HepG2 (cell line): ENCODE measurements at places on chromosomes 1 and 21.
A peak's percentile ranks its signal among the peaks of the same experiment; 100 is the strongest.

DNA sequence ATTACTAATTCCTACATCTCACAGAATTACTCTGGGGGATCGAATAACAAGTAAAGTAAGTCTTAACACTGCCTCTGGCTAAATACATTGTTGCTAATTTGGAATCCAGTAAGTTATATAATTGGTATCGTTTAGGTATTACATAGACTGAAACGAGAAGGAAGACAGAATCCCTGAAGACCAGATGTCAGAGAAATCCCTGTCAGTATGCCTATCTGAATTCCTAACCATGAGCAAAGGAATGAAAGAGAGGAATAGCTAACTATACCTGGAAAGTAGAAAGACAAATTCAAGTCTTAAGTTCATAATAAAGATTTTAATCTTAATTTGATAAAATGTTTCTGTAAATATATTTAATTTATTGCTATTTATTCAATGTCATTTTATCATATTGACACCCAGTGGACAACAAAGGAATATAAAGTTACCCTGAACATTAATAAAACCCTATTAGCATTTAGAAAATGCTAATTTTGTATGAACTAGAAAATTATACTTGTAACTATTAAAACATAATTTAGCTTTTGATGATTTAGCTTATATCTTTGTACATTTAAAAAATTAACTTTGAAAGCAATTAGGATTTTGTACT lies 11.4 kb downstream of the DEPDC1 start:
- no peaks in the 10 kb centered on the region for H3K27me3 ChIP-seq
- H3K4me1 ChIP-seq = no peaks in the 10 kb centered on the region
- H3K4me3 ChIP-seq = no peak overlapping the region
- H3K27ac ChIP-seq = no peak overlapping the region
- no peak for DNase-seq

DNA sequence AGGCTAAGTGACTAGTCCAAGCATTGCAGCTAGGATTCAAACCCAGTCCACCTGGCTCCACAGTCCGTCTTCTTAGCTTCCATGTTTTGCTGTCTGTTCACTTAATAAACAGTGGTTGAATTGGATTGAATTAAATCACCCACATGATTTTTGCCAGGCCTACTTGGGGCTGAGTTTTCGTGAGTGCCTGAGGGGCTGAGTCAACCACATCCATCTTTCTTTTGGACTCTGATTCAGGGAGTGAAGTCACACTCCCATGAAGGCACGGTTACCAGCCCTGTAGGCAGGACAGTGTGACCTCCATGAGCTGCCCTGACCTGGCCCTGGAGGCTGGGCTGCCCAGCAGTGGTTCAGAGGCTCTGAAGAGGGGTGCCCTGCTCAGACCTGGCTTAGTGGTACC lies 123.7 kb downstream of the ACTL8 start:
- no peaks in the 10 kb centered on the region for H3K4me1 ChIP-seq
- no peaks in the 10 kb centered on the region for H3K36me3 ChIP-seq
- no peak overlapping the region for H3K4me3 ChIP-seq
- no peak for DNase-seq

DNA sequence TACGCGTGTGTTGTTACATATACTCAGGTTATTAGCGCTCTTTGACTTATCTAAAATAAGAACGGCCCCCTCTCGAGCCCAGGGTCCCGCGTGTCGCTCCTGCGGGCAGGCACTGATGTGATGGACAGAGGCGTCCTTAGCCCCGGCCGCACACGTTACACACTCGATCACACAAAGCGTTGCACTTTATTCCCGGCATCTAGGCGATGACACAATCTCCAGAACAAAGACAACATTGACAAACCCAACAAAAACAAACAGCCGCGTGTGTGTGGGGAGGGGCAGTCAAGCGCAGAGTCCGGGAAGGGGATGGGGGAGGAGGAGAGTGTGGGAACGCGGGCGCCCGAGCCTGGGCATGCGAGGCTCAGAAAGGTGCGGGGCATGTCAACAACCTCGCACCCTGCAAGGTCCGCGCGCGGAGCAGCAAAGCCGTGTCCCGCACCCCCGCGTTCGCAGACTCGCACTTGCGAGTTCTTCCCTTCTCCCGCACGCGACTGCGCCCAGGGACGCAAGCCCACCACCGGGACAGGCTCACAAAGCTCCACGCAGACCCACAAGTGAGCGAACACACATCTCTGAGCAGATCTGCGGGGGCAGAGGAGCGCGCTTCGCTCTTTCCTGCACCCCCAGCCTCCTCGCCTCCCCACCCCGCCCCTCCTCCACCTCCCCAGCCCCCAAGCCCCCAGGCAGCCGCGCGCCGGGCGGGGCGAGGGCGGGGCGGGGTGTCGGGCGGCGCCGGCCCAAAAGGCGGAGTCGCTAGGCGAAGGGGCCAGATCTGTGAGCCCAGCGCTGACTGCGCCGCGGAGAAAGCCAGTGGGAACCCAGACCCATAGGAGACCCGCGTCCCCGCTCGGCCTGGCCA lies at the start of gene EFNA1:
EFNA1 (plus strand) TSS at position 772 of the 862 bp plus-strand sequence. CDS start 102 bp downstream, outside the sequence.
- peaks cover 22% of the 10 kb centered on the region for H3K36me3 ChIP-seq
- H3K27me3 ChIP-seq = no peaks in the 10 kb centered on the region
- peak within 1 kb of the TSS; percentile 100 for H3K27ac ChIP-seq

GRCh38 chr1:27994060-27994459 lies 34.3 kb downstream of the XKR8 start:
- H3K27me3 ChIP-seq = no peaks in the 10 kb centered on the region
- no peak overlapping the region for H3K27ac ChIP-seq
- H3K4me1 ChIP-seq = no peaks in the 10 kb centered on the region
- no peak overlapping the region for H3K4me3 ChIP-seq

DNA sequence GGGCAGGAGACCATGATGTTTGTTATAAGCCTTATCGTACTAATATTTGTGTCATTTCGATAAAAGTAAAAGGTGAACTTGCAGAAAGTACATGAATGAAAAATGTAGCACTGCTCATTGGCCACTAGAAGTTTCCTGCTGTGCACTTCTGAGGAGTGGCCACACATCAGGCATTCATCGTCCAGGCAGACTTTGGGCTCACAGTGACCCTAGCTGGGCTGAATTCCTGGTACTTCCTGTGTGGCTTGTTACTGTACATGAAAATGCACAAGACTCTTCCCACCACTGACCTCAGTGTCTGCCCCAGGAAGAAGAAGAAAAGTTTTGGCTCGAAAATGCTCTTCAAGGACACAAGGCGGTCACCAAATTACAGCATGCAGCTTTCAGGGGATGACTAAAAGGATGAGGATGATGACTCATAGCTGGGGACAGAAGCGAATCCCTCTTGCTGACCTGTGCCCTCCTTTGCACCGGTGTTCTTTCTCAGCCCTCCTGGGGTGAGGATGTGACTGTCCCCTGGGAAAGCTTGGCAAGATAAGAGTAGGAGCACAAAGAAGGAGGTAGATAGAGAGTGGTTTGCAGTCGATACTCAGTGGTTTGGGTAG lies 252.4 kb upstream of the KAZN start:
- H3K36me3 ChIP-seq = no peaks in the 10 kb centered on the region
- no peak overlapping the region for H3K27ac ChIP-seq
- peaks cover 3% of the 10 kb centered on the region for H3K27me3 ChIP-seq
- no peak overlapping the region for H3K4me3 ChIP-seq
- DNase-seq = no peak
- no peaks in the 10 kb centered on the region for H3K4me1 ChIP-seq

- no peaks in the 10 kb centered on the region for H3K36me3 ChIP-seq
- H3K4me1 ChIP-seq = peaks cover 16% of the 10 kb centered on the region; the same call in 1 of the 2 replicates
- no peaks in the 10 kb centered on the region for H3K27me3 ChIP-seq
- H3K4me3 ChIP-seq = no peak overlapping the region
- H3K27ac ChIP-seq = no peak overlapping the region
- DNase-seq = no peak
Measured at GRCh38 chr1:78606274-78606673, 14.0 kb upstream of the IFI44L start.

- DNase-seq = peak; percentile 55
- H3K36me3 ChIP-seq = no peaks in the 10 kb centered on the region
- no peak overlapping the region for H3K27ac ChIP-seq
- H3K4me1 ChIP-seq = peaks cover 15% of the 10 kb centered on the region
Measured at GRCh38 chr1:30853350-30853749, 55.2 kb downstream of the SDC3 start.

GRCh38 chr1:216929870-216930582 lies 206.8 kb upstream of the ESRRG start:
- H3K27me3 ChIP-seq = no peaks in the 10 kb centered on the region
- H3K36me3 ChIP-seq = no peaks in the 10 kb centered on the region
- no peak overlapping the region for H3K27ac ChIP-seq
- H3K4me3 ChIP-seq = no peak overlapping the region
- no peaks in the 10 kb centered on the region for H3K4me1 ChIP-seq

- no peaks in the 10 kb centered on the region for H3K27me3 ChIP-seq
- DNase-seq = no peak
- H3K4me3 ChIP-seq = no peak overlapping the region
- H3K36me3 ChIP-seq = peaks cover 31% of the 10 kb centered on the region; the same call in 2 of the 3 replicates
- H3K4me1 ChIP-seq = peaks cover 33% of the 10 kb centered on the region
Measured at GRCh38 chr1:226951286-226952117, 11.4 kb downstream of the COQ8A start.

DNA sequence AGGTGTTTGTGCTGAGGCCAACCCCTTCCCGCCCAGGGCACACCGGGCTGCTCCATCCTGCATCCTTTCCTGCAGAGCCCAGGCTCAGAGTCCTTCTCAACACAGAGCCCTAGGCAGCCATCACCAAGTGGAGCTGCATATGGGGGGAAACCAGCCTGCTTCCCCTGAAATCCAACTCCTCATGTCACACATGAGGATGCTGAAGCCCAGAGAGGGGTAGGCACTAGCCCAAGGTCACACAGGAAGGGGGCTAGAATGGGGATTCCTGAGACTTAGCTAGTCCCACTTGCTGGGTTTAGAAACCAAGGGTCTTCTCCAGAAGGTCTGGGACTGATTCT lies 5.5 kb upstream of the TNFRSF1B start:
- no peak overlapping the region for H3K27ac ChIP-seq
- no peaks in the 10 kb centered on the region; the same call in 1 of the 2 replicates for H3K27me3 ChIP-seq
- no peak for DNase-seq
- peaks cover 25% of the 10 kb centered on the region for H3K4me1 ChIP-seq

DNA sequence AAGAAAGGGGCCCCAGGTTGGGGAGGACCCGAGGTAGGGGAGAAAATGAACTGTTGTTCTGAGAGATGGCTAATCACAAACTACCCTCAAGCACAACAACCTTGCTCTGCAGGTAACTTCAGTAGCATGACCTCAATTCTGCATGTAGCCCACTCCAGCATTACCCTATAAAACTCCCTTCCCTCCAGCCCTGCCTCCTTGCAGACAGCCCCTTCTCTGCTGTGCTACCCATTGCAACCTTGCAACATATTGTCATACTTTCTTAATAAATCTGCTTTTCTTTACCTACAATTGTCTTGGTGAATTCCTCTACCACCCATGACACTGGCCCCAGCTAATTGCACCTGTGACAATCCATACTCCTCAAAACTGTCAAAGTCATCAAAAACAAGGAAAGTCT lies 428.9 kb downstream of the MATN1 start:
- H3K36me3 ChIP-seq = no peaks in the 10 kb centered on the region
- no peak for DNase-seq
- H3K27me3 ChIP-seq = no peaks in the 10 kb centered on the region
- no peak overlapping the region for H3K4me3 ChIP-seq
- no peaks in the 10 kb centered on the region for H3K4me1 ChIP-seq
